Suprapubic skin (tissue), 4 donors: ENCODE measurements at places on chromosomes 12 and 14.
A peak's percentile ranks its signal among the peaks of the same experiment; 100 is the strongest.

GRCh38 chr14:82112210-82112839 lies 578.7 kb upstream of the SEL1L start:
- DNase-seq, result no peak

- no peak for DNase-seq
Observed at GRCh38 chr14:100070310-100070709, 5.1 kb downstream of the EVL start.

DNA sequence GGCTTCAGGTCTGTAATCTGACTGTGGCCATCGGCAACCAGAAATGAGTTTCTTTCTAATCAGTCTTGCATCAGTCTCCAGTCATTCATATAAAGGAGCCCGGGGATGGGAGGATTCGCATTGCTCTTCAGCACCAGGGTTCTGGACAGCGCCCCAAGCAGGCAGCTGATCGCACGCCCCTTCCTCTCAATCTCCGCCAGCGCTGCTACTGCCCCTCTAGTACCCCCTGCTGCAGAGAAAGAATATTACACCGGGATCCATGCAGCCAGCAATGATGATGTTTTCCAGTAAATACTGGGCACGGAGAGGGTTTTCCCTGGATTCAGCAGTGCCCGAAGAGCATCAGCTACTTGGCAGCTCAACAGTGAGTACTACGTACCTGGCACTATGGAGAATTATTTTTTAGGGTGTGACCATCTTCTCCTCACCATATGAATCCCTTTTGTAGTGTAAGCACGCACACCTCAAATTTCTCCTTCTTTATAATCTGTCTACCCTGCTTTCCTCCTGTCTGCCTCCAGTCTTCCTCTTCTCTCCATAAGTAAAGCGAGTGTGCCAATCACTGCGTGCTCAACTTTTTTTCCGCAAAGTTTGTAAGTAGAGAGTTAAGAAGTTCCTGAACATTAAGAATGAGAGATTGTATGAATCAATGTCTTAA lies at the start of gene TPH2:
TPH2 (plus strand) TSS at position 118 of the 658 bp plus-strand sequence; CDS start at position 260, 142 bp downstream.
- DNase-seq, result no peak

- DNase-seq, result no peak
Observed at GRCh38 chr14:38716926-38717325, 386.1 kb downstream of the SEC23A start.

- DNase-seq, result peak; percentile 62
Observed at GRCh38 chr12:124539084-124540041, 28.0 kb downstream of the NCOR2 start.

DNA sequence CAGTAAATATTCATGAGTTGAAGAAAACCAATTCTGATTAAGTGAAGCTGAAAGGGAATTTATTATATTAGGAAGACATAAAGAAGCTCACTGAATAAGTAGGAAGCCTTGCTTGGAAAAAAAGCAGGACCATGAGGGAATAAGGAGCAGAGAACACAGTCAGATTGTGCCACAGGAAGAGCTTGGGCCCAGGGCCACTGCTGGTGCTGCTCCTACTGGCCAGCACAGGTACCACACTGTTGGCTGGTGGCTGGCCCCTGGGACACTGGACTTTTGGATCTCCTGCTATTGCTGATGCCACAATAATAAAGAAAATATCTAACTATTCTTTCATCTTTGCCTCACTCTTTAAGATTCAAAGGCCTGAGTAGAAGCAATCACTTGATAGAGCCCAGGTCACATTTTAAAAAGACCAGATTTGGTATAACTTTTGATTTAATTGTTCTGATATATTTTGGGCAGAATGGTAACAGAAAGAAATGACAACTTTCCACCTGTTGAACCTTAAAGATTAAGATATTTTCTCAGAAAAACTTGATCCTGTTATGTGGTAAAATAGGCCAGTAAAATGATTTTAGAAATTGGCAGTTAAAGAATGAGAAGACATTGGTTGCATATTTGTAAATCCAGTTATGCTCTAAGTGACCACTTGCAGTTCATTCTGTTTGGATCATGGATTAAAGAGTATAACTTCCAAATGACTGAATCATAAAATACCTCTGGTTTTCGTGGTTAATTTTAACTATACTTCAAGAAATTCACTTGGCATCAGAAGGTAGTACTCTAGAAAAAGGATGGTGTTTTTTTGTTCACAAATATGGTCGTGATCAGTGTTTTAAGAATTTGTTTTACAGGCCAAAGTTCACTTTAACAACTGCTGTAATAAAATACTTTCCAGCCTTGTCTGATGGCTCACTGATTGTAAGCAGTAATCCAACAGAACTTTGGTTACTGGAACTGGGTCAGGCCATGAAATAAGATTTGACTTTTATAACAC lies 68.3 kb downstream of the DERA start:
- no peak for DNase-seq

DNA sequence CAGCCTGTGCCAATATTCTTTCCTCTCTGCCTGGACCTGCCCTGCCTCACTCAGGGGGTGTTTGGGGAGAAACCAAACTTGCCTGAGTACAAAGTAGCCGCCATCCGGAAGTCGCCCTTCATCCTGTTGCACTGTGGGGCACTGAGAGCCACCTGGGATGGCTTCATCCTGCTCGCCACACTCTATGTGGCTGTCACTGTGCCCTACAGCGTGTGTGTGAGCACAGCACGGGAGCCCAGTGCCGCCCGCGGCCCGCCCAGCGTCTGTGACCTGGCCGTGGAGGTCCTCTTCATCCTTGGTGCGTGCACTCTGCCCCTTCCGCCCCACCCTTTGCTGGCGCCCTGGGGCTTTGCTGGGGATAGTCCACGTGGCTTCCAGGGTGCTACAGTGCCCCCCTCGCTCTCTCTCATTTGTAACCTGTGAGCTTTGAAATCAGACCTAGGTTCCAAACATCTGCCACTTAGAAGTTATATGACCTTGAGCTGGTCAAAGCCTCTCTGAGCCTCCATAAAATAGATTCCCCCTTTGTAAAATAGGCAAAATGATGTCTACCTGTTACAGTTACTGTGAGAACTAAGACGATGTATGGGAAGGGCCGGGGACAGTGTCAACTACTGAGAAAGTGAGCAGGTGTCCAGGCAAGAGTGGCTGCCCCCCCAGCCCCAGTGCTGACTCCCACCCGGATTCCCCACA lies 4.5 kb downstream of the KCNH3 start:
- DNase-seq, result no peak

DNA sequence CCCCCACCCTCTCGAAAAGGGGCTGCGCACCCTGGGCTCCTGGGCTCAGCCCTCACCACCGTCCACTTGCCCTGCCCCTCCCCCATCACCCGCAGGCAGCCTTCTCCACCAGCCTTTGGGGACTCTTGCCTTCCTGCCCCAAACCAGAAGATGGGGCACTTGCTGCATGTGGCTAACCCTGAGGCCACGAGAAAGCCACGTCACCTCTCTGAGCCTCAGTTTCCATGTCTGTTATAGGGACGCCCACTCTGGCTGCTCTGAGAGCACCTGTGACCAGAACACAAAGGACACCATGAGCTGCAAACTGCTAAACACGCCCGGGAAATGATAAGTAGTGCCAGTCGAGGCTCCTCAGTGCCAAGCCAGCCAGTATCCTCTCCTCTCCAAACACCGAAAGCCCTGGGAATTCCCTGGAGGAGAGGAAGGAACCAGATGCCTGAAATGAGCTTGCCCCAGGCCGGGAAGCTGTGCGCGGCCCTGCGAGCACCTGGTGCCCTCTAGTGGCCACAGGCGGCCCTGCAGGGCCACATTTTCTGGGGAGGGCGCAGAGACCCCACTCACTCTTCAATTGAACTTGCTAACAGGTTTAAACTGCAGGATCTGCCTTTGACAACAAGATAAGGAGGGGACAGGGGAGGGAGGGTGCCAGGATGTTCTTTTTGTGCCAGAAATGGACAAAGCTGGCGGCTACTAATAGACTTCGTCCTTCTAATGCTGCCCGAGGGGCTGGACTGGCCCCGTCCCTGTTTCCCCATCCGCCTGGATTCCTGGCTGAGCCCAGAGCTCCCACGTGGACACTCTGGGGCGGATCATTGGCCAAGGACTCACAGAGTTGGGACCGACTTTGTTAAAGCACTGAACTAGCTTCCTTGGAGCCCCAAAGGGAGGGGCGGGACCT lies 10.2 kb upstream of the SERPINA9 start:
- DNase-seq, result peak; percentile 71

- DNase-seq, result no peak
Observed at GRCh38 chr14:51719955-51720354, 68.2 kb downstream of the FRMD6 start.

DNA sequence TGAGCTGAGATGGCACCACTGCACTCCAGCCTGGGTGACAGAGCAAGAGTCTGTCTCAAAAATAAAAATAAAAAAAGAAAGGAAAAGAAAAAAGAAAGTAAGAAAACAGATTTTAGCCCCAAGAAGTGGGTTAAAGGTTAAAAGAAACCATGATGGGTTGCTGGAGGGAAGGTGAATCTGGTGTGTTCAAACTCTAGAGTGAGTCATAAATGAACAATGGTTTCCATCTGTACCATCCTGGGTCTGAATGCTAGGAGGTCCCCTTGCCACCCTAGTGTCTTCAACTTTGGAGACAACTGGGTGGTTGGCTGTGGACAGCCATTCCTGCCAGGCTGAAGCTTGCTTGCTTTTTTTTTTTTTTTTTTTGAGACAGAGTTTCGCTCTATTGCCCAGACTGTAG lies 1.6 kb upstream of the RPS26 start:
- DNase-seq, result no peak

GRCh38 chr12:79371226-79371625 lies 319.5 kb downstream of the PAWR start:
- no peak for DNase-seq

GRCh38 chr12:32595251-32595650 lies 83.8 kb upstream of the DNM1L start:
- no peak for DNase-seq

- no peak for DNase-seq
Observed at GRCh38 chr12:19695244-19696098, 256.2 kb downstream of the AEBP2 start.

GRCh38 chr12:96195845-96196451 lies 1.8 kb downstream of the ELK3 start:
- no peak for DNase-seq

GRCh38 chr12:109527489-109528123 lies 45.7 kb downstream of the MMAB start:
- no peak for DNase-seq

GRCh38 chr12:75816897-75817296 lies 214.7 kb downstream of the PHLDA1 start:
- no peak for DNase-seq

DNA sequence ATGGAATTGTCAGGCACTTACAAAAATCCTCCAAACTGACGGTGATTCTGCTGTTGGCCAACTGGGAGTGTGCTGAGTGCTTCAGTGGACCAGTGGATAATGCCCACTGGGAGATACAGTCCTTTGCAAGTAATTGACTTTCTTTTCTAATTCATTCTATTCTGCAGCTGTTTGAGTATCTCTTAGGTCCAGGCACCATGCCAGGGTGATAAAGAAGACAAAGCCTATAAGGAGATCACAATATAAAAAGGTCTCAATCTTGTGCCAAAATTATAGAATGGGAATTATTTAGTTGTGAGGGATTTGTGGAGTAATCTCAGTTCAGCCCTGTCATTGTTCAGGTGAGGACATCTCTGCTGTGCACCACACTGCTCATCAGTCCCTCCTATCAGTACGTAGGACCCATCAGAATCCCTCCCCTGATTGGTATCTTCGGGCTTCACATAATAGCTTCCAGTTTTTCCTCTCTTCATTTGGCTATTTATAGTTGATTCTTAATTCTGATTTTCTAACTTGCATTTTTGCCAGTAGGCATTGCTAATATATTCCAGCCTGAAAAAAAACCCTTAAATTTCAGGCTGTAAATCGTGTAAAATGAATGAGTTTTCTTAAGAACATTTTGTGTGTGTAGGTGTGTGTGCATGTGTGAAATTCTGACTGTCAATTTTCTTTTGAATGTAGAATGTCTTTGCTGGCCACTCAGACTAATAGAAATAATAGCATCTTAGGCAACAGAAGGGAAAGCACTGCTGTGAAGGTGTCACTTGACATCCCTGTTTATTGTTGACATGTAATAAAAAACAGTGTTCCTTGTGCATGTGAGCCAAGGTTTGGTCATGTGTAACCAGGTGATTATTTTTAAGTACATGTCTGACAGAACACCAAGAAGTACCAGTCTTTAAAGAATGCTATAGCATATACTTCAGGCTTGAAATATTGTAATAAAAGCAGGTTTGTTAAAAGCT lies 457.6 kb upstream of the RGS6 start:
- DNase-seq, result no peak

DNA sequence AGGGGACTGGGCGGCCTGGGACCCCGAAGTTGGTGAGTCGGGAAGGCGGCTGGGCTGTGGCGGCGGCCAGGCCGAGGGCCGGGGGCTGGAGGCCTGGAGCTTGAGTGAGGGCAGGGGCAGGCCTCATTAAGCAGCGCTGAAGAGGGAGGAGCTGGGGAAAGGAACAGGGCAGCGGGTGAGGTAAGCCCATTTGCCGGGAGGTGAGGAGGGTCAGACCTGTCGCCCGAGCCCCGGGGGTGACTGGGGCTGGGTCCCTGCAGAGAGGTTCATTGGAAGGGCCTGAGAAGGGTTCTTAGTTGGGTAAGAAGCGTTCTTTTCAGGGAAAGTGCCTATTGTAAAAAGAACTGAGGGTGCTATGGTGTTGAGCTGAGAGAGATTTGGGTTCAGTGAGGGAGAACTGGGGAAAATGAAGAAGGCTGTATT lies 441 bp downstream of the RAB5B start:
- no peak for DNase-seq

DNA sequence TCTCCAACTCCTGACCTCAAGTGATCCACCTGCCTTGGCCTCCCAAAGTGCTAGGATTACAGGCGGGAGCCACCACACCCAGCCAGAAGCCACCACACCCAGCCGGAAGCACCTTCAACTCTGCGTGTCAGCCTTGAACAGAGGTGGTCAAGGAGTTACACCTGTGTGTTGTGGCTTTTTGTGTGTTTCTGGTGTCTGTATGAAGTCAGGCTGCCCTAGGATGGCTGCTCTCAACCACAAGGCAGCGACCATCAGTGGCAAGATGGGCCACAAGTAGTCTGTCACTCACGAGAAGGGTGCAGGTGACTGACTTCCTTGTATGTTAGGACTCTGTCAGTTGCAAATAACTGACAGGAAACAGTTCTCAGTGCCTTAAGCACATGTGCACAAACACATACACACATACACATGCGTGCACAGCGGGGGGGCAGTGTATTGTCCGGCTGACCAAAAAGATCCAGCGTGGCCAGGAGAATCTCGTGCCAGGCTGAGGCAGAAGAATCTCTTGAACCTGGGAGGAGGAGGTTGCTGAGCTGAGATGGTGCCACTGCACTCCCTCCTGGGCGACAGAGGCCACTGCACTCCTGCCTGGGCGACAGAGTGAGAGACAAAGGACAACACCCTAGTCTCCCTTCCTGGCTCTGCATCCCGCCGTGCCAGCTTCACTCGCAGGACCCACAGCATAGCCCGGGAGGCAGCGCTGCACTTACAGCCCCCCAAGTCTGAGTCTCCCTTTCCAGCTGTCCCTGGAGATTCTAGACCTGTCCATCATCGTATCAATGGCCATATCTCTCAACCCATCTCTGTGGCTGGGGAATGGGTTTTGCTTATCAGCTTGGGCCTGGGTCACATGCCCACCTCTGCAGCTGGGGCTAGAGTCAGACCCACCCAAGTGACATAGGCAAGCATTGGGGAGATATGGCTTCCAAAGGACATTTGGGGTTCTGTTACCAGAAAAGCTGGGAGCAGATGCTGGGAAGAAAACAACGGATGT lies 13.7 kb downstream of the P2RX4 start:
- no peak for DNase-seq
